Activated naive CD8-positive, alpha-beta T cell treated with anti-CD3 and anti-CD28 coated beads, Interleukin-2, amount 50 U/mL, for 24 hours (primary cell): ENCODE measurements at places on chromosomes 5 and 9.
A peak's percentile ranks its signal among the peaks of the same experiment; 100 is the strongest.

DNA sequence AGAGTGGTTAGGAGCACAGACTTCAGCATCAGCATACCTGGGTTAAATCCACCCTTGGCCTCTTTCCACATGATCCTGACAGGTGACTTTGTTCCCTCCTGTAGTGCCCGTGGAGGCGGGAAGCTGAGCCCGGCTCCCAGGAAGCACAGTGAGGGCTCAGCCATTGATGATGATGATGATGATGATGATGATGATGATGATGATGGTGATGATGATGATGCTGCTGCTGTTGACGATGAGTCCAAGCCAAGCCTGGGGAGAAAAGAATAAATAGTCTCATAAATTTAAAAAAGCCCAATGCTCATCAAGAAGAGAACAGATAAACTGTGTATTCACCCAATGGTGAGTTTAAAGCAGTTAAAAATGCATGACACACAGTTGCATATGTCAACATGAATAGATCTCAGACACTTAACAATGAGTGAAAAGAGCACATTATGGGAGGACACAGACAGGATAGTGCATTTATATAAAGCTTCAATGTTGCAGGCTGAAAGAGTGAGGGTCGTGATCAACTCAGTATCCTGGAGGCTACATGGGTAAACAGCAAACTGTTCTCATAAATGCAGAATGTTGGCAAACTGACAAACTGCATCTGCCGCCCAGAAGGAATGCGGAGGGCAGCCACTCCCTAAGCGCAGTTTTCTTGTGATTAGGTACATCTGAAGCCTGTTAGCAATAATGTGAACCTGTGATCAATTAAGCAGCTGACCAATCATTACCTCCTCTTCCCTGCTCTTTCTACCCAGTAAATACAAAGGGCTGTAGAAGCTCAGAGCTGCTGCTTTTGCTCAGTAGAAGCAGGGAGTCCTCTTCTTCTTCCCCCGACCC lies 11.7 kb upstream of the CFAP157 start:
- H3K4me3 ChIP-seq, result no peak overlapping the region
- DNase-seq, result no peak
- no peak overlapping the region for H3K27ac ChIP-seq
- H3K27me3 ChIP-seq, result no peaks in the 10 kb centered on the region

DNA sequence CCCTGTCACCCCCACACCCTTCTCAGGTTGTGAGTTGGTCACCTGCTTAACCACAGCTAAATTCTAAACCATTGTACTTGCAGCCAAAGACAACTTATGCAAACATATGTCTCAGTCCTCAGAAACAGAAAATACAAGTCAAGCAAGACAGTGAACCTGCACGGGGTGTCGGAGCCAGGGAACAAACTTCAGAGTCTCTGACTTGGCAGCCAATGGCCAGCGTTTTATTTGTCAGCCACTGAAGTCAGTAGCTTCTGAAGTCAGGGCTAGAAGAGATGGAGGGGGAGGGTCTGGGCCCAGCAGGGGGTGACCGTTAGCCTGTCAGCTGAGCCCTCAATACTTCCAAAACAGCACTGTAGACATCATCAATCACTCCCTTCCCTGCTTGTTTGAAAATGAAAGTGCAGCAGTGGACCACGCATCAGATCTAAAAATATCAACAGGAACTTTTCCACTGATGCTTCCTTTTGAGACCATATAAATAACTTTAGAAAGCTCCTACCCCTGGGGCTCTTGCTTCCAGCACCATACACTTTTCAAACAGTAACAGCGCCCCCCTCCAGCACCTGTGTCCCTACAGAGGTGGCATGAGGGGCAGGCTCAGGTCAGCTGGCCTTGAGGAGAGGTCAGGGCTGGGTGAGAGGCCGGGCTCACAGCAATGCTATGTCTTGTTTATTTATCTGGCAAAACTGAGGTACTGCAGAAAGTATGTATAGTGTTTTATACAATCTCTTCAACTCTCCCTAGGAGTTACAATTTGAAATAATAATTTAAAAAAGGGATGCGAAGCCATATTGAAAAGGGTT lies 142.5 kb downstream of the ACER2 start:
- peak; percentile 1 for DNase-seq
- peaks cover 9% of the 10 kb centered on the region for H3K27me3 ChIP-seq
- H3K4me1 ChIP-seq, result peaks cover 5% of the 10 kb centered on the region
- no peak overlapping the region for H3K27ac ChIP-seq

GRCh38 chr5:8366266-8366665 lies 497.3 kb downstream of the MTRR start:
- H3K27ac ChIP-seq, result no peak overlapping the region
- H3K36me3 ChIP-seq, result no peaks in the 10 kb centered on the region
- H3K27me3 ChIP-seq, result no peaks in the 10 kb centered on the region

DNA sequence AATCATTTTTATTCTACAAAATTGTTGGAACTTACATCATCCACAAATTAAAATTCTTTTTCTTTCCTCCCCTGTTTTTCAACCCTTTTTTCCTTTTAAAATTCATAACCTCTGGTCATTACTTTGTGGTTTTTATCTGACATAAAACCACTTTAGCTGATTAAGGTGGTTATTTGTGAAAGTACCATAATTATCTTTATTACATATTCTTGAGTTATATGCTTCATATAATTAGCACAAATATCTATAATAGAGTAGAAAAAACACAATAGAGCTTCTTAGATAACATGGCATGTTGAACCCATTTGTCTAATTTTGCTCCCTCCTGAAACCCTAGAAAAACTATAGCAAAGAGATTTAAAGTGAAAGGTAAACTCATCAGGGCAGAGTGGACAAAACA lies 22.9 kb upstream of the PPIC start:
- no peak for DNase-seq
- no peaks in the 10 kb centered on the region for H3K4me1 ChIP-seq
- H3K36me3 ChIP-seq, result no peaks in the 10 kb centered on the region
- no peak overlapping the region for H3K27ac ChIP-seq
- H3K27me3 ChIP-seq, result peaks cover 23% of the 10 kb centered on the region
- no peak overlapping the region for H3K4me3 ChIP-seq

DNA sequence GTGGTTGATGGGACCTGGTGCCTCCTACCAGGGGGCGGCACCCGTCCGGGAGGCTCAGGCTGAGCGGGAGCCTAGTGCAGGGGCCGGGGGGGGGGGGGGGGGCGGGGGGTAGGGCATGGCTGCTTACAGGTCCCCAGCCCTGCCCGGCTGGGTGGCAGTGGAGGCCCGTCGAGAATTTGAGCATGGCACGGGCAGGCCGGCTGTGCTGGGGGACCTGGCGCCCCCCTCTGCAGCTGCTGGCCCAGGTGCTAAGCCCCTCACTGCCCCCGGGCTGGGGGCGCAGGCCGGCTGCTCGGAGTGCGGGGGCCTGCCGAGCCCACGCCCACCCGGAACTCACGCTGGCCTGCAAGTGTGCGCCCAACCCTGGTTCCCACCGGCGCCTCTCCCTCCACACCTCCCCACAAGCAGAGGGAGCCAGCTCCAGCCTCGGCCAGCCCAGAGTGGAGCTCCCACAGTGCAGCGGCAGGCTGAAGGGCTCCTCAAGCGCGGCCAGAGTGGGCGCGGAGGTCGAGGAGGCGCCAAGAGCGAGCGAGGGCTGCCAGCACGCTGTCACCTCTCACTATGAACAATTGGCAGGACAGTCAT lies 77.7 kb downstream of the LMNB1 start:
- H3K4me1 ChIP-seq, result peaks cover 38% of the 10 kb centered on the region
- no peaks in the 10 kb centered on the region for H3K27me3 ChIP-seq

GRCh38 chr5:132267931-132268768 lies 10.7 kb downstream of the PDLIM4 start:
- H3K4me3 ChIP-seq, result no peak overlapping the region
- H3K27ac ChIP-seq, result peak overlapping the region; percentile 32
- H3K36me3 ChIP-seq, result no peaks in the 10 kb centered on the region
- peaks cover 3% of the 10 kb centered on the region for H3K27me3 ChIP-seq
- H3K4me1 ChIP-seq, result peaks cover 47% of the 10 kb centered on the region
- no peak for DNase-seq

- DNase-seq, result no peak
- no peak overlapping the region for H3K4me3 ChIP-seq
- no peaks in the 10 kb centered on the region for H3K4me1 ChIP-seq
- no peaks in the 10 kb centered on the region for H3K36me3 ChIP-seq
- no peak overlapping the region for H3K27ac ChIP-seq
These were observed 21.1 kb upstream of the GAS1 start for GRCh38 chr9:86968258-86968920.

GRCh38 chr5:135439231-135440205 lies 7.6 kb downstream of the DCANP1 start:
- H3K36me3 ChIP-seq, result no peaks in the 10 kb centered on the region
- H3K27me3 ChIP-seq, result peaks cover 2% of the 10 kb centered on the region
- no peaks in the 10 kb centered on the region for H3K4me1 ChIP-seq
- DNase-seq, result no peak
- H3K4me3 ChIP-seq, result no peak overlapping the region

- peaks cover 49% of the 10 kb centered on the region for H3K36me3 ChIP-seq
- H3K27me3 ChIP-seq, result no peaks in the 10 kb centered on the region
- peak overlapping the region; percentile 84 for H3K27ac ChIP-seq
- H3K4me1 ChIP-seq, result peaks cover 31% of the 10 kb centered on the region
- peak; percentile 63 for DNase-seq
These were observed 25.1 kb downstream of the NANS start for GRCh38 chr9:98081477-98082219.

- H3K4me3 ChIP-seq, result no peak overlapping the region
- H3K4me1 ChIP-seq, result peaks cover 28% of the 10 kb centered on the region
- H3K27ac ChIP-seq, result peak overlapping the region; percentile 61
- peaks cover 61% of the 10 kb centered on the region for H3K36me3 ChIP-seq
- DNase-seq, result no peak
- H3K27me3 ChIP-seq, result no peaks in the 10 kb centered on the region
These were observed 5.6 kb upstream of the IARS1 start for GRCh38 chr9:92299116-92299515.

GRCh38 chr5:3131161-3131560 lies 379.7 kb upstream of the IRX2 start:
- no peak overlapping the region for H3K27ac ChIP-seq
- no peaks in the 10 kb centered on the region for H3K27me3 ChIP-seq
- no peaks in the 10 kb centered on the region for H3K36me3 ChIP-seq
- no peak overlapping the region for H3K4me3 ChIP-seq
- no peak for DNase-seq
- H3K4me1 ChIP-seq, result no peaks in the 10 kb centered on the region

- H3K36me3 ChIP-seq, result peaks cover 3% of the 10 kb centered on the region
- peak; percentile 100 for DNase-seq
- H3K27ac ChIP-seq, result peak overlapping the region; percentile 95
- H3K4me1 ChIP-seq, result peaks cover 22% of the 10 kb centered on the region
- H3K4me3 ChIP-seq, result peak overlapping the region; percentile 78
- no peaks in the 10 kb centered on the region for H3K27me3 ChIP-seq
These were observed 207.1 kb downstream of the C9orf50 start for GRCh38 chr9:129413537-129414376.

- H3K4me1 ChIP-seq, result no peaks in the 10 kb centered on the region
- H3K27ac ChIP-seq, result no peak overlapping the region
- no peak for DNase-seq
- H3K4me3 ChIP-seq, result no peak overlapping the region
- no peaks in the 10 kb centered on the region for H3K36me3 ChIP-seq
These were observed 56.7 kb upstream of the LPAR1 start for GRCh38 chr9:111094958-111095357.
